Right kidney (tissue), 9 donors: ENCODE measurements at places on chromosomes 16 and 17.
A peak's percentile ranks its signal among the peaks of the same experiment; 100 is the strongest.

GRCh38 chr16:85965125-85965524 lies 66.2 kb downstream of the IRF8 start:
- no peak for DNase-seq

GRCh38 chr17:41521574-41522261 lies 3.0 kb upstream of the KRT15 start:
- DNase-seq = no peak

DNA sequence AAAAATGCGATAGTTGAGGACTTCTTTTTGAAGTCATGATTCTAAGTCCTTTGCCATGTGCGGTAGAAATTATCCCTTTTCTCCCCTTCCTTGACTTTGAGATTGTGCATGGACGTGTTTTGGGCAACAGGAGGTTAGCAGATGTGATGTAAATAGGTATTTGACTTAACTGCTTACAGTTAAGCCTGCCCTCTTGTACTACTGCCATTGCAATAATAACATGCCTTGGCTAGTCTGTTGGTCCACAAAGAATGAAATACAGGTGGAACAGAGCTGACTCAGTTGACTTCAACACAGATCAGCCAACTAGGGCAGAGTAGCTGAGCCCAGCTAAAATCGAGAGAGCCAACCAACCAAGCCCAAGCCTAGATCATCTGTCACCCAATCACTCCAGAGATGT lies 125.5 kb downstream of the BRIP1 start:
- no peak for DNase-seq

DNA sequence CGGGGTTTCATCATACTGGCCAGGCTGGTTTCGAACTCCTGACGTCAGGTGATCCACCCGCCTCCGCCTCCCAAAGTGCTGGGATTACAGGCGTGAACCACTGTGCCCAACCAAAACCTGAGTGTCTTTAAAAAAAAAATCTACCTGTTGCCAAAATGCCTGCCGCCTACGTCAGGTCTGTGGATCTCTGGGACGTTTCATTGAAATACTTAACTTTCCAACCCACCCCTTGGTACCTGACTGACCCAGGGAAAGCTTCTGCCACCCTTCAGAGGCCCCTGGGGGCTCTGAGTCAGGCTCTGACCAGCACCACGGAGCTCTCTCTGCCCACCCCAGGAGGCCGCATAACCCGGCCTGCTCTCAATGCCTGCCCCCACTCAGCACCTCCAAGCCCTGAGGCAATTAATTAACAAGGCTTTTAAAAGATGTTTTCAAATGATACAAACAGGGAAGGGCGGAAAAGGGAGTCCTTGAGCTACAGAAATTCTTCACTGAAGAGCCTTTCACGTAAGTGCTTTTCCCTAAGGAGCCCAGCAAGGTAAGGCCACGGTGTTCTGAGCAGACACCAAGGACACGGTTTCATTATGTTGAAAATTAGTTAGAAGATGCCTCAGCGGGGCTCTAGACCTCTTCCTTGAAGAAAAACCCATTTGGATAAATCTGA lies 29.3 kb upstream of the GSG1L start:
- no peak for DNase-seq

DNA sequence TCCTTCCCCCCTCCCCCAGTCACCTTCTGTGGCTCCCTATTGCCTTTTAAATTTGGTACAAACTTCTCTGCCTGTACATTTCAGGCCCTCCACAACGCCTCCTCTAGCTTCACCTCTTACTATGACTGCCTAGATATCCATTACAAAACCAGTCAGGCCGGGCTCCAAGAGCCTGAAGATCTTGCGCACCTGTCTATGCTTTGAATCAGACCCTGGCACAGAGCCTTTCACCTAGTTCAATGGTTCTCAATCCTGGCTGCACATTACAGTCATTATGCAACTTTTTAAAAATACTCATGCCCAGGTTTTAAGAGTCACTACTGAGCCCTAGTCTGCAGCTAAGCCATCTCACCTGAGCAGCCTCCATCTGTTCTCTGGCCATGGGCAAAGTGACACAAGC lies 1.6 kb upstream of the GAS7 start:
- DNase-seq = no peak

DNA sequence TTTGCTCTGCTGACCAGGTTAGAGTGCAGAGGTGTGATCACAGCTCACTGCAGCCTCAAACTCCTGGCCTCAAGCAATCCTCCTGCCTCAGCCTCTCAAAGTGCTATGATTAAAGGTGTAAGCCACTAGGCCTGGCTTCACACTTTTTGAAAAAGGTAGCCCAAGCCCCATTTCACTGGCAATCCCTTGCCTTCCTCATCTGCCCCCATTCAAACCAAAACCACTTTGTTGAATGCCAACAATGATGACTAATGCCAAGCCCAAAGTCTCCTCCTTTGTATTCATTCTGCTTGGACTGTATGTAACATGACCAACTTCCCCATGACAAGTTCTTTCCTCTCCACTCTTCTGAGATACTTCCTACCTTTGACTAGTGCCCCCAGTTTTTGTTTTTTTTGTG lies 33.1 kb downstream of the N4BP1 start:
- DNase-seq = no peak

GRCh38 chr16:21260870-21261791 lies 17.0 kb downstream of the CRYM start:
- DNase-seq = no peak

DNA sequence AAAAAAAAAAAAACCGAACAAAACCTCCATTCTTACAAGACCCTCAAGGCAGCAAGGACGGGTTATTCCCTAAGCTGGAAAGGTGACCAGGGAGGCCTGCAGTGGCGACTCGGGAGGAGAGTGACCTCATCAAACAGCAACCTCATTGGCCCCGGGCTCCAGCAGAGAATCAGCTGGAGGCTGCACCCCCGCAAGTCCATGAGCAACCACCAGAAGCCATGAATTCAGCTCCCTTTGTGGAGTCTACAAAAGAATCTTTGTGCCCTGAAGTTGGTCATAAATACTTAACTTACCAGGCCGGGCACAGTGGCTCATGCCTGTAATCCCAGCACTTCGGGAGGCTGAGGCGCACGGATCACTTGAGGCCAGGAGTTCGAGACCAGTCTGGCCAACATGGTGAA lies 80.9 kb upstream of the CREBBP start:
- DNase-seq = no peak

GRCh38 chr16:80047842-80048241 lies 447.3 kb upstream of the MAF start:
- no peak for DNase-seq

DNA sequence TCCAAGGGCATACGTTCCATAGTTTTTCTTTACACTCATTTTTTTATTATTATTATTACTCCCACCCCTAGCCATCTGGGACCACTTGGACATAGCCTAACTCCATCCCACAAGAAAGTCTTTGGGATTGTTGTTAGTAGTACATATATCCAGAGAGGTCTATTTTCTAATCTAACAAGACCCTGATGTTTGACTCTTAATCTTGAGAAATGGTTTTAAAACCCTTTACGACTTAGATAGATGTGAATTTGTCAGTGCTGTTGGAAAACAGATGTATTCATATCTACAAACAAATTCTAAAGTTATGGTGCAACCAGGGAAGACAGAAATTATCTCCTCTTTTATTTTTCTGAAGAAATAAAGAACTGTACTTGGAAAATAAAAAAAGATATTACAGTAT lies 197.8 kb downstream of the CDH11 start:
- DNase-seq = no peak

DNA sequence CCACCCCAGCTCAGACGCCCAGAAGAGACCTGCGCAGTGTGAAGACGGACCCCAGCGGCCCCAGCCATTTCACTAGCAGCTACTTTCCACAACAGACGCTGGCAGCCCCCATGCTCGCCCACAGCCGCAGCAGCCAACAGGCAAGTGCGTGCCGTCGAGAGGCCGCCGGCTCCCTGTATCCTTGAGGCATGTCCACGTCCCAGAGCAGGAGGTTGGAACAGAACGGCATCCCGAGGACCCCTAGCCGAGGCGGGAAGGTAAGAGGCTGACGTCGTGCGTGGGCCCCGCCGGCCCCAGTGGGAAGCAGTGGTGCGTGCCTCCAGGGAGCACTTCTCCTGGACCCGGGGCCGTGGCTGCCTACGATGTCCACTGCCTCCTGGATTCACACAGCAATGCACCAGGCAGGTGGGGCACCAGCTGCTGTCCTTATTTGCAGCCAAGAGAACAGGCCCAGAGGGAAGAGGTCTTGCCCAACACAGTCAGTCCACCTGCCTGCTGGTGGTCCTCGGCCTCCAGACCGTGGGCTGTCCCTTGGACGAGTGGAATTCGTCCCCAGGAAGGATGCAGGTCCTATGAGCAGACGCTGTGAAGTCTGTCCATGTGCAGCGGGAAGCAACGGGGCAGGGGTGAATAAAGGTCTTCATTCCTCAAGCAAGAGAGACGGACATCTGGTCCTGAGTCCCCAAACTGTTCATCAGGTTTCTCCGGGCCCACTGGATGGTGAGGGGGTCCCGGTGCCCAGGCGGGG lies 38.5 kb downstream of the SLC7A5 start:
- DNase-seq = no peak

- DNase-seq = no peak
Observed at GRCh38 chr16:23676924-23677480, 1.7 kb upstream of the PLK1 start.

GRCh38 chr17:17189559-17189958 lies 16.6 kb downstream of the PLD6 start:
- DNase-seq = no peak

- DNase-seq = no peak
Observed at GRCh38 chr17:59376506-59376905, 45.1 kb downstream of the YPEL2 start.

DNA sequence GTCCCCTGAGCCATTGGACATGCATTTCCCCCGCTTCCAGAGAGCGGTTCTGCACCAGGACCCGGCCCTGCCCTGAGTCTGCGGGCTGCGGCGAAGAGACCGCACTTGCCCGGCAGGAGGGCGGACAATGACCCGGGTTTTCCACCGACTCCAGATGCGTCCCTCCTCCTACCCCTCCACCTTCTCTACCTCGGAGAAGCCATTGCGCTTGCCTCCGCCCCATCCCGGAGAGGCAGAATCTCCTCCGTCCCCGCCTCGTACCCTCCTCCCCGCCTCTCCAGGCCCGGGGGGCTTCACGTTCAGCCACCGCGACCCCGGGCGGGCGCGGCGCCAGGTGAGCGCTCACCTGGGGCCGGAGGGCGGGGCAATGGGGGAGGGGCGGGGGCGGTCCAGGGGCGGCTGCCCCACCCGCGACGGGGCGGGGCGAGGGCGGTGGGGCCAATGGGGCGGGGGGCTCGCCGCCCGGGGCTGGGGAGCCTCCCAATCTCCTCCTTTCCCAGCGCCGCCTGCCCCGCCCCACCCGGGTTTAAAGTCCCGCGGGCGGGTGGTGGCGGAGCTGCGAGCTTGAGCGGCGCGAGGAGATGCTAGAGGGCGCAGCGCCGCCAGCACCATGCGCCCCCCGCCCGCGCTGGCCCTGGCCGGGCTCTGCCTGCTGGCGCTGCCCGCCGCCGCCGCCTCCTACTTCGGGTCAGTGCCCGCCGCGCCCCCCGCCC lies at the start of gene WNT9B:
Gene WNT9B, plus strand, starts transcription at position 555 of the 713 bp plus-strand sequence. Its CDS starts 56 bp downstream, at position 611.
- peak; percentile 57 for DNase-seq

DNA sequence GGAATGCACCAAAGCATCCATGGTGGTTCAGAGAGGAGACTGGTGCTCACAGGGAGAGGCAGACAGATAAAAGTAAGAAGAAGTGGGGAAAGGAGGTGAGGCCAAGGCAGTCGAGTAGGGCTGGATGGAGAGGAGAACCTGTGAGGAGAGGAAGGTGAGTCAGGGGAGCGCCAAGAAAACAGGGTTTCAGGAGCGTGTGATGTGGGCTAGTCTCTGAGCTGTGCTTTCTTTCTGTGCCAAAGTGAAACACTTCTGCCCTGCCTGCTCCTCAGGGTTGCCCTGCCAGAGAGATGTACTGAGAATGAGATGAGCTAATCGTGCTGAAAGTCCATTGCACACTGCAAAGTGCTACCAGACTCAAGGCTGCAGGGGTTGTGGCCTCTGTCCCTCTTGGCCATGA lies 310.7 kb upstream of the CCL2 start:
- no peak for DNase-seq

- peak; percentile 76 for DNase-seq
Observed at GRCh38 chr17:61863801-61864126, 436 bp upstream of the BRIP1 start.

GRCh38 chr16:89363621-89364393 lies 126.6 kb downstream of the ANKRD11 start:
- no peak for DNase-seq

GRCh38 chr16:7422036-7422888 lies 89.6 kb downstream of the RBFOX1 start:
- DNase-seq = no peak

GRCh38 chr17:47981462-47981861 lies 10.5 kb downstream of the CDK5RAP3 start:
- no peak for DNase-seq

DNA sequence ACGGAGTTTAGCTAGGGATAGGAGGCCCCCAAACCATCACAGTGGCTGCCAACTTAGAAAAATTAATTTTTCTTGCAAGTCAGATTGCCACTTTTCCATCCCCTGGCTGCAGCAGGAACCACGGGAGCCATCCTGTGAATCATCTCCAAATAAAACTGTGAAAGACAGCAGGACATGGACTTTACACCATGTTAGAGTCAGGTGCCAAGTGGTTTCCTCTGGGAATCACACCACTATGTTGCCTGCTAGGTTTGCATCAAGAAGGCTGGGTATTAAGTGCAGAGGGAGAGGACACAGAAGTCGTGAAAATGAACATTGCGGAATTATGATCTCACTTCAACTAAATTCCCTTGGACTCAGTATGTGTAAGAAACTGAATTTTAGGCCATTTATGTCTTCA lies 471.3 kb upstream of the GOT2 start:
- no peak for DNase-seq

GRCh38 chr16:11309895-11310633 lies 28.9 kb upstream of the PRM1 start:
- no peak for DNase-seq

DNA sequence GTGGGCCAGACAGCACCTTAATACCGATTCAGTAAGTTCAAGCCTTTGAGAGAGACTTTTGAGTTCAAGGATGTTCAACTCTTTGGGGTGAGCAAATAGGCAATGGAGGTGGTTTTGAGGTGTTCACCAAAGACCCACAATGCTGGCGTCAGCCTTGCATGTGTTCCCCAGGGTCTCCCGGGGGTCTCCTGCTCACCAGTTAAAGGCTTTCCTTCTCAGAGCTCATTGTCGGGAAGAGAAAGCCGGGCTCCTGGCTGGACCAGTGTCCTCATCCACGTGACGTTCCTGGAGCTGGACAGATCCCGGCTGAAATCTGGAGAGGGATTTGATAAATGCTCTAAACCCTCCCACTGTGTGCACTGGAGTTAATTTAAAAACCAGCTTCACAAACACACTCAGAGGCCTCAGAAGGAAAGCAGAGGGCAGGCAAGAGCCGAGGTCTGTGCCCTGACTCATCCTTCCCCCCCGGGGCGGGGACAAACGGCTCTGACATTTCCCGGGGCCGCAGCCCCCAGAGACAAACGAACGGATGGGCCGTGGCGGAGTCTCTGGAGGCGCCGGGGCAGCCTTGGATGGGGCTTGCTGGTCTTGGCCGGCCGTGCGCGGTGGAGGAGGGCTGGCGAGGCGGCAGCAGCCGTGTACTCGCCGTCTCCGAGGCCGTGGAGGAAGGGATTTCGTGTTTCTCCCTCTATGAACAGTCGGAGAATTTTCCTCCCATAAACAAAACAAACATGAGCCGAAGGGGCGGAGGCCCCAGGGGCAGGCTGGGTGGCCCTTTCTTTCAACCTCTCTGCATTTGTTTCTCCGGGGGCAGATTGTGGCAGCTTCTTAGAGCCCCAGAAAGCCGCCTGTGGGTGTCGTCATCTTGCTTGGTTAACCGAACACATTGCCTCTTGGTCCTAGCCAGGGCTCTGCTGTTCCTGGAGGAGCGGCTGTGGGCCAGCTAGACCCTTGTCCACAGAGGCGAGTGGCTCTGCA lies 94.2 kb downstream of the NTN1 start:
- peak; percentile 72 for DNase-seq
